ENCODE measurements at places on chromosomes 3 and 15.

GRCh38 chr15:40192942-40193341, 32.1 kb downstream of the BUB1B start:
- DNase-seq = no peak

DNA sequence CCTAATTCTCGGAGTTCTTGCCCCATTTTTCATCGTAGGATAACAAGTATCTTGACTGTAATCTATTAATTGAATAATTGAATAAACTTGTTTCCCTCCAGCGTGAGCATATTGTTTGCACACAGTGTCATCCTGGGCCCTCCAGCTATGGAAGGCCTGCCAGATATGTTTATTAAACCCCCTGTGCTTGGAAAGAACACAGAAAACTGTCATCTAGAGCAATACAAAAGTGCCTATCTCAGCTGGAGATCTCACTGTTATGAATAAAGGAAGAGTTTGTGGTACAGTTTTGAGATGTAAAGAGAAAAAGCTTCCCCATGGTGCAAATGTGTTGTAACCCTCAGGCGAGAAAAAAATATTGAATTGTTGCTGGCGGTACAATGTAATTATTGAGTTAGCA, 405.9 kb downstream of the SOX2 start:
- no peak for DNase-seq

DNA sequence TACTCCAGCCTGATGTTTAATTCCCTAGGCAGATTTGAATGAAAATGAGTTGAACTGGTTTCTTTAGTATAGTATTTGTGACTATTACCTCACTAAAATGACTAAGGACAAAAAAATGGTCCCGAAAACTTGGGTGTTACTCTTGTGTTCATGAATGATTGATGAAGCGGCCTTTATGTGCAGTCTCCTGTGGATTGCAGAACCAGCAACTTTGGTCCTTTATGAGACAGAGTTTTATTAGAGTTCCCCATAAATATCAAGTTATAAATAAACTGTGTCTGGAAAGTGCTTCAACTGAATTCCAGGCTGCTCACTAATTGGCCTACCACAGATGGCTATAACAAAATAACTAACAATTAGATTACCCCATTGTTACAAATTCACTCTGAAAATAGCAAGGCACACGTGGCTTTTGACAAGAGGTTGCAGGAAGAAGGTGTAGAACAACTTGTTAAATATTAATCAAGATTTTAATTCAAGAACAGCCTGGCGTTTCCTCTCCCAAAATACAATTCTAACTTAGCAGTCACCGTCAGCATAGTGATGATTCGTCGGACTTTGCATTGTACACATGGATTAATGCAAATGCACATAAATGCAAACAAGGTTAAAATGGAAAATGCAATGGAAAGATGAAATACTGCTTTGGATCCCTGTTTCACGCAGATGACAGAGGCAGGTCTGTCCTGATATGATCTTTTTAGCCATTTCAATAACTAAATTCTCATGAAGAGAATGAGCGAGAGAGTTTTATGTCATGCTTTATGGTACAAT, 567.3 kb upstream of the ZNF717 start:
- DNase-seq = no peak

DNA sequence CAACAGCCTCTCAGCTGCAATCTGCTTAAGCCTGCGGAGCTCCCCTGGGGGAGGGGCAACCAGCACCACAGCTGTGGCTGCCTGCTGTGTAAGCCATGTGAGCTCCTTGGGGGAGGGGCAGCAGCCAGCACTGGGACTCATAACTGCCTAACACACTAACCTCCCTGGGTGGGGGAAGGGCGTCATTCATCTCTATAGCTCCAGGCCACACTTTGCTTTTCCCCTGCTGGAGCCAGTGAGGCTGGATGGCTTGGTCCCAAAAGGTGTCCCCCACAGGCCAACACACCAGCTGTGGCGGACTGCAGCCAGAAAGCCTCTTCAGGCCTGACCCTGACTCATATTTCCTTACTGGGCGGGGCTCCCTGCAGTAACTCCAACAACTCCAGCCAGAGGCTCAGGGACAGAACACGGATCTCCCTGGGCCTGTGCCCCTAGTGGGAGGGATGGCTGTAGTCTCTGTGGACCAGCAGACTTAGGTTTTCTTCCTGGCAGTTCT, 129.8 kb downstream of the PPM1L start:
- DNase-seq = peak; percentile 37
